Epithelial cell of esophagus (primary cell): ENCODE measurements at places on chromosomes 6 and 20.
A peak's percentile ranks its signal among the peaks of the same experiment; 100 is the strongest.

- no peak for DNase-seq
Observed at GRCh38 chr6:137349856-137350830, 131.0 kb upstream of the IFNGR1 start.

DNA sequence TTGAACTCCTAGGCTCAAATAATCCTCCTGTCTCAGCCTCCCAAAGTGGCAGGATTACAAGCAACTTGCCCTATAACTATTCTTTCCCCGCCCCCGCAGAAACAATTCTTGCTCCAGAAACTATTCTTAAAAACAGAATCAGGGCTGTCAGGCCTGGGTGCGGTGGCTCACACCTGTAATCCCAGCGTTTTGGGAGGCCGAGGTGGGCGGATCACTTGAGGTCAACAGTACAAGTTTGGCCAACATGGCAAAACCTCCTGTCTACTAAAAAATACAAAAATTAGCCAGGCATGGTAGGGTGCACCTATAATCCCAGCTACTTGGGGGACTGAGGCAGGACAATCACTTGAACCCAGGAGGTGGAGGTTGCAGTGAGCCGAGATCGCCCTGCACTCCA lies 31.2 kb downstream of the SAMHD1 start:
- no peak for DNase-seq

GRCh38 chr20:6480328-6481200 lies 286.9 kb upstream of the BMP2 start:
- no peak for DNase-seq

DNA sequence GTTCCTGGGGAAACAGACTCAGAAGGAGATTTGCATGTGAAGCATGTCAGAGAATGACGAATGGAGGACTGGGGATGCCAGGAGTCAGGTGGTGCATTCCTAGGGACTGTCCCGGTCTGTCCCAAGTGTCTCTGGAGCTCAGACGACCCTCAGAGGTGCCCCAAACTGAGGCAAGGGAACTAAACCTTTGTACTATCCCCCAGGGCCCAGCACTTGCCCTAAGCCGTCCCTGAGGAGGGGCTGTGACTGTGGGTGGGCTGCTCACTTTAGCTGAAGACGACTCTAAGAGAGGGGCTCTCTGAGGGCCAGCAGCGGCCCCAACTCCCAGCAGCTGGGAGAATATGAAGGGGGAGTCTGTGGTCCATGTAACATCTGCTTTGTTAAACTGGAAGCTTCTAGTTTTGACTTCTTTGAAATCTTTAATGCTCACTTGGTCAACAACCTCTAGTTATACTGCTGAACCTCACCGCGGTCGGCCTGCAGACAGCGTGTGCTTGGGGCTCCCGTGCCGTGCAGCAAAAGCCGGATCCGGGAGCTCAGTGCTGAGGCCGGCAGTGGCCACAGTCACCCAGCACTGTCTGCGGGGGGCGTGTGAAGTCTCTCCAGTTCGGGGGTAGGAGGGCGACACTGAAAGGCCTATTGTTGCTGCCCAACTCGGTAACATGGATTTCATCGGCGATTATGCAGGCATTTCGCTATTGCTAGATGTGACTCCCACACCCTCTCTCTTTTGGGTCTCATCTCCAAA lies 34.2 kb downstream of the TUBB2B start:
- no peak for DNase-seq

GRCh38 chr6:107059606-107060005 lies 31.6 kb downstream of the MTRES1 start:
- no peak for DNase-seq

- no peak for DNase-seq
Observed at GRCh38 chr20:44731657-44732056, 14.0 kb upstream of the KCNK15 start.

- no peak for DNase-seq
Observed at GRCh38 chr6:88761237-88762031, 202.0 kb downstream of the RNGTT start.

- DNase-seq: peak; percentile 40
Observed at GRCh38 chr6:61809004-61809595, 476.9 kb downstream of the KHDRBS2 start.

- no peak for DNase-seq
Observed at GRCh38 chr20:63522091-63522868, 1.7 kb downstream of the PPDPF start.

GRCh38 chr6:14500809-14501208 lies 383.2 kb downstream of the CD83 start:
- DNase-seq: no peak

DNA sequence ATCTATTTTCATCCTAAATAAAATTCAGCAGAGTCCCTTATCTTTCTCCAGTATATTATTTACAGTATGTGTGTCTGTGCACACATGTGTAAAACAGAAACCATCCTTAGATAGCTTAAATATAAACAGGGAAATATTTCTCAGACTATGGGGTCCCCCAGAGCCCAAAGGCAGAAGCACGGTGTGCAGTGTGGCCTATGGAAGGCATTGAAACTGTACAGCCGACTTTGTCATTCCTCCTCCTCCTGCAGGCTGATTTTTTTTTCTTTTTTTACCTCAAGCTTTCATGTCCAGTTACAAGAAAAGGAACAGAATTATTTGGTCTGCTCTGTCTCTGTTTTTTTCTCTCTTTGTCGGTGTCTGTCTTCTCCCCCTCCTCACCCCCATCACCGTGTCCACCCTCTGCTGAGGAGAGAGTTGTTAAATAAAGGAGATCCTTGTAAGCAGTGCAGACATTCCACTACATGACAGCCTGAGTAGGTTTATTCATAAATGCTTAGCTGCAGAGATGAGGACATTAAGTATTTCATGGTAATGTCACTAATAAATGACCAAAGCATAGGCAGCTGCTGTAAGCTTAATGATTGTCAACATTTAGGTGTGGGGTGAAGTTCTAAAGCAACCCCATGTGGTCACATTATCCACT lies 31.8 kb upstream of the SLC35D3 start:
- DNase-seq: no peak

- peak; percentile 32 for DNase-seq
Observed at GRCh38 chr20:38581013-38581412, at the start of gene ADIG. Gene ADIG, plus strand, starts transcription at chr20:38581197. Its CDS starts 54 bp downstream, at chr20:38581251.

DNA sequence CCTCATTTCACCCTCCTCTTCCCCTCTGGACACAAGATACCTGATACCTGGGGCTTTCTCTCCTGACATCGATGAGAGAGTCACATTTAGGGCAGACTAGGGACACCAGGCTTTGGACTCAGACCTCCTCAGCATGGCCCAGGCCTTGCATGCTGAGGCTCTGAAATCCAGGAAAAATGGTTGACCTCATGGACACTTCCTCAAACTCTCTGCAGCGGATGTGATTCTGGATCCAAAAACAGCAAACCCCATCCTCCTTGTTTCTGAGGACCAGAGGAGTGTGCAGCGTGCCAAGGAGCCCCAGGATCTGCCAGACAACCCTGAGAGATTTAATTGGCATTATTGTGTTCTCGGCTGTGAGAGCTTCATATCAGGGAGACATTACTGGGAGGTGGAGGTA lies 10.9 kb downstream of the BTN3A1 start:
- no peak for DNase-seq

- no peak for DNase-seq
Observed at GRCh38 chr6:41935685-41936072, 5.9 kb downstream of the CCND3 start.

DNA sequence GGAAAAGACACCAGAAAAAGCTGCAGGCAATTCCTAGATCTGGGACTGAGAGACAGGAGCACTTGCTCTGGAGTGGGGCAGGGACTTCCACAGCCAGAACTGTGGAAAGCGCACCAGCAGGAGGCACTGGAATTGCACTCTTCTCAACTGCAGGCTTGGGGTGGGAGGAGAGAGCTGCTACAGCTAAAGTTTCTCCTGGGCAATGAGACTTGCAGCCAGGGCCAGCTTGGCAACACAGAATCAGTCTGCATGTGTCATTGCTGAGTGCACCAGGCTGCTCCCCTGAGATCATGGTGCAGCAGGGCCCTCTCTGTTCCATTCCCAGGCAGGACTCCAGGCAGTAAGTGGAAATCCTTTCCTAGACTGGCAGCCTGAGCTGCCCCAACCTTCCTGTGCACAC lies 145.8 kb downstream of the INSM1 start:
- no peak for DNase-seq

DNA sequence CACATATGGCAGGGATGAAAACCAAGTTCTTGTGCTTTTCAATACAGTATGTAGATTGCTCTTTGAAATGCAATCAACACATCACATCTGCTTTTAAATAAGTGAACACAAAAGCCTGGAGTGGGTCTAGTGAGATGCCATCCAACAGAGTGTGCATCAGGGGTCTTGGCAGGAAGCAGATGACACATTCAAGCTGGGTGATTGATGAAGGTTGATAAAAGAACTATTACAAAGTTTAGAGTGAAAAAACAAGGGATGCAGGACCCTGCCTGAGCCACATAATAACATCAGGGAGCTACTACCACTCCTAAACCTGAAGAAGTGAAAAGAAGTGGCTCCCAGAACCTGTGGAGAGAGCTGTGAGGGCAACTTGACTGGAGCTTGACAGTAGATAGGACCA lies 16.6 kb upstream of the PLCB1 start:
- no peak for DNase-seq

GRCh38 chr6:157991067-157991432 lies 9.4 kb downstream of the SYNJ2 start:
- DNase-seq: no peak

DNA sequence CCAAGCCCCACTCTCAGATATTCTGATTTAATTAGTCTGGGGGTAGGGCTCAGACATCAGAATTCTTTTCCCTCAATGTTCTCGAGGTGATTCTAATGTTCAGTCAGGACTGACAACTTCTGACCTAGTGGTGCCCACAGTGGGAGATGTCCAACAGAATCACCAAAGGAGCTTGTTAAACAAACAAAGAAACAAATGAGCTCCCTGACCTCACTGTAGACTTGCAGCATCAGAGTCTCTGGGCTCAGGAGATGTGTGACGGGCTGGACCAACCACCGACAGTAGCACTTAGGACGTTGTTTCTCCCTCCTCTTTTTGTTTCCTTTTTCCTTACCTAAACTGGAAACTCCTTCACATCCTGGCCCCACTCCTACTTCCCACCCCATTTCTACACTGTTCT lies 49.3 kb downstream of the CLIC5 start:
- DNase-seq: no peak

GRCh38 chr20:21520702-21521595 lies 7.1 kb upstream of the NKX2-2 start:
- peak; percentile 65 for DNase-seq

GRCh38 chr6:157288575-157288974 lies 34.7 kb downstream of the TMEM242 start:
- DNase-seq: no peak

- DNase-seq: no peak
Observed at GRCh38 chr20:20259533-20259932, 108.4 kb upstream of the INSM1 start.

GRCh38 chr6:149935246-149935645 lies 6.6 kb upstream of the ULBP2 start:
- peak; percentile 51 for DNase-seq

GRCh38 chr20:34891166-34892062 lies 15.0 kb downstream of the ACSS2 start:
- peak; percentile 94 for DNase-seq

DNA sequence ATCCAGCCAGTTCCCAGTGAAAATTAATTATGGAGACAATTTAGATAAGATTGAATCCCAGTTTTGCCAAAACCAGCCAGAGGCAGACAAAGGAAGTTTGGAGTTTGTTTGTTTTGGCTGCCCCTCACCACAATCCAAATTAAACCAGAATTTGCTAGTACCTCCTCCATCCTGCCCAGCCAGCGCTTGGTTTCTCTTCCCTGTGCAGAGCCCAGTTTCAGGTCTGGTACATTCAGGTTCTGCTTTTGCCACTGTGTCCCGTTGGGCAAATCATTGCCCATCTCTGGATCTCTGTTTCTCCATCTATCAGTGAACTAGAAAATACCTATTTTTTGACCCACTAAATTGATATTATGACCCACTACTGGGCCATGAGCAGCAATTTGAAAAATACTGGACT lies 26.4 kb downstream of the FOXP4 start:
- DNase-seq: no peak

DNA sequence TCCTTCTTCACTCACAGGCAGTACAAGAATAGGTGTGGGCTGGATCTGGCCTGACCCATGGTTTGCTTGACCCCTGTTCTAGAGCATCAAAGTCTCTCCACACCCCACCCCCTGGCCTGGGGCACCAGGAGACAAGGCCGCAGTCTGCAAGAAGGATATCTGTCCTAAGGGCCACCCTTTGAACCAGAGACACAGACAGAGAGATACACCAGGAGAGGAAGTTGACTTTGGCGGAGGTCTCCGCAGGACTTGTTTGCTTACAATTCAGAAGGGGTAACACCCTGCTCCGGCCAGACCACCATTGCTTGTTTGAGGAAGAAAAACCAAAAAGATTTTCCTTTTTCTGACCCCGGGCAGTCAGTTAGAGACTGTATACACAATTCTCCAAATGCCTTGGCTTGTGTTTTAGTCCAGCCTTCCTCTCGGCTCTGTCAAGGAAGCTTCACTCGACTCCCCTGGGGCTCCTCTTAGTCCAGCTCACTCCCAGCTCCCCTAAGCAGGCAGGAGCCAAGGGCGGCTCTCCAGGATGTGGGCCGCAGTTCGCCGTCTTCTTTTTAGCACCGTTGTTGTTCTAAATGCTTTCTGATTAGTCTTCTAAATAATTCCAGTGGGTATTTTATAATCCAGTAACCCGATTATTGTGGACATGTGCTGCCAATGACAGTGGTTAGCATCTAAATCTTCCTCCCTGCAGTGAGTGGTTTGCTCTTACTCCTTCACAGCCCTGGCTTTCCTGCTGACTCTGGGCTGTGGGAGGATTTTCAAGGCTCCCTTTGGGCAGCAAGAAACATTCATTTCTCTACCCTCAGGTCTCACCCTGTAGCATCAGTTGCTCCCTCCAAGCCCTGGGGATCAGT lies 58.6 kb upstream of the MRPS10 start:
- no peak for DNase-seq

DNA sequence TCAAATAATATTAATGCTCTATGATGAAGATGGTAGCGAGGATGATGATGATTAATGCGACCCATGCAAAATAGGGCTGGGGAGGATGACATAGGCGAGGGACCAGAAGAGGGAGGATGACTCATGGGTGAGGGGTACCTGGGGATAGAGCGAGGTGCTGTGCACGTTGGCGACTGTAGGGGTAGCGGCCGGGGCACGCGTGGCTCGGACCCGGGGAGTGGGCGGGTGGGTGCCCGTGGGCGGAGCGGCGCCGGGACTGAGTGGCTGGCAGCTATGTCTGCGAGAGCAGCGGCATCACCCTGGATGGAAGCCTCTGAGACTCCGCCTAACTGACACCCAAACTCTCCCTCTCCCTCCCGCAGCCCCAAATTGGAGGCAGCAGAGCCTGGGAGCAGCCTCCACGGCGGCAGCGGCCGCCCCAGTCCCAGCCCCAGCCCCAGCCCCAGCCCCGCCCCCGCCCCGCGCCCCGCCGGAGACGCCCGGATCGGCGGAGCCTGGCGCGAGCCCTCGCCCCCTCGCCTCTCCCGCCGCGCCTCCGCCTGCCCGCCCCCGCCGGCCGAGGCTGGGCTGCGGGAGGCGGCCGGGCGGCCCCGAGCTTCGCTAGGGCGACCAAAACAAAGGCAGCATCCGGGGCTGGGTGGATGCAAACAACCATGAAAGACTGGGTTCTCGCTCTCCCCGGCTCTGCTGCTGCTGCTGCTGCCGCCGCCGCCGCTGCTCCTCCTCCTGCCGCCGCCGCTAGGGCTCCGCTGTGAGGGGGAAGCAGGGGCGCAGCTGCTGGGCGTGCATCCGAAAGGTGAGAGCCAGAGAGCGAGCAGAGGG lies at the start of gene RIMS1:
RIMS1 (plus strand) TSS at position 367 of the 822 bp plus-strand sequence. CDS start 474 bp downstream, outside the sequence.
- no peak for DNase-seq
